ENCODE measurements at places on chromosomes 2 and 18.

- DNase-seq: no peak
These were observed 22.7 kb downstream of the CYB5A start for GRCh38 chr18:74268933-74269620.

DNA sequence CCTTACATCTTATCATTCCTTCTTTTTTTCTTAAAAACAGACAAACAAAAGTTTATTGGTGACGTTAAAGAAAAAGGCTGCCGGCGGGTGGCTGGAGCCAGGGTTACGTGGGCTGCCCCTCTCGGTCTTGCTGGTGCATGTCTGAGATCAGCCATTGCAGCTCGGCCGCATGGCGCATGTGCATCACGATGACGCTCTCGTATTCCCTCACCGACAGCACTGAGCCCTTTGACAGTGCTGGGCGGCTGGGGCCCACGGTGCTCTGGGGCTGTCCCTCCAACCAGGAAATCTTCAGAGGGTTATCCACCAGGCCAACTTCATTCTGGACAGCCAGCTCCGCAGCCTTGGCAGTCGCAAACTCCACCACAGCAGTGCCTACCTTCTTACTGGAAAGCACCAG is 1081.8 kb upstream of the TMEFF2 start:
- peak; percentile 6 for DNase-seq

GRCh38 chr2:233325814-233326213 is 18.2 kb downstream of the SAG start:
- no peak for DNase-seq

- DNase-seq: peak; percentile 55
These were observed 42.1 kb upstream of the TRIM43B start for GRCh38 chr2:95526360-95527341.

DNA sequence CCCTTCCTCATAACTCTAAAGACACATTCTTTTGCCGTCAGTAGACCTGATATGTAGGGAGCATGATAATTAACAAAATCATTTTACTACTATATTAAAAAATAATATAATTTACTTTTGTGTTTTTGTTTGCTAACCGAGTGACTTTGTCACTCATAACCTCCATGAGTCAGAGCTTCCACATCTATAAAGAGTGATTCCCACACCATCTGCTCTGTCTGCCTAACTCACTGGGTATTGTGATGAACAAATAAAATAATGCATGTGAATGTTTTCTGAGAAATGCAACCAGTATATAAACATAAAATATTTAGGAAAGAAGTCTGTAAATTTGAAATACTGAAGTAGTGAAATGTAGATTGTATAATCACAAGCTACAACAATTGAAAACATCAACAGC is 123.4 kb upstream of the DSEL start:
- no peak for DNase-seq

GRCh38 chr2:215567504-215567903 is 131.6 kb upstream of the FN1 start:
- no peak for DNase-seq

All from CD4-positive, alpha-beta T cell (primary cell).